HT1080 (cell line): ENCODE measurements at places on chromosomes 5 and 9.

DNA sequence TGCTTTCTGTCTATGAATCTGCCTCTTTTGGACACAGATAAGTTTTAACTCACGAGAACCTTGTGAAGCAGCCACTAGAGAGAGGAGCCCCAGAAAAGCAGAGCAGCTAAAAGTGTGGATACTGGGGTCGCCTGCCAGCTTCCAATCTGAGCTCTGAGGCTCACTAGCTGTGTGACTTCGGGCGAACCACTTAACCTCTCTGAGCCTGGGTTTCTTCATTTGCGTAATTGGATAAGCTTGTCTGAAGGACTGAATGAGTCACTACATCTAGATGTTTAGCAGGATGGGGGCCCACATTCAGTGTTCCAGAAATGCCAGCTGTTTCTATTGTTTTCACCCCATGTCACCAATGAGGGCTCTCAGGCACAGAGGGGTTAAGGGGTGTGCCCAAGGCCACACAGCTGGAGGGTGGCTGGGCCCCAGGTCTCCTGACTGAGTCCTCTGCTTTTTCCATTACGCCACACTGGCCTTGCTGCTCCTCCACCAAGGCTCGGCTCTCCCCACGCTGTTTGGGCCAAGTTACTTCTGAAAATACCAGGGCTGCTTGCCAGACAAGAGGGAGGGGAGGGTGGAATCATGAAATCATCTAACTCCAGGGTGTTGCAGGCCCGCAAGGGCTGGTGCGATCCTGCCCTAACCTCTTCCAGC lies 36.2 kb downstream of the SH3PXD2B start:
- DNase-seq, result peak; percentile 23

DNA sequence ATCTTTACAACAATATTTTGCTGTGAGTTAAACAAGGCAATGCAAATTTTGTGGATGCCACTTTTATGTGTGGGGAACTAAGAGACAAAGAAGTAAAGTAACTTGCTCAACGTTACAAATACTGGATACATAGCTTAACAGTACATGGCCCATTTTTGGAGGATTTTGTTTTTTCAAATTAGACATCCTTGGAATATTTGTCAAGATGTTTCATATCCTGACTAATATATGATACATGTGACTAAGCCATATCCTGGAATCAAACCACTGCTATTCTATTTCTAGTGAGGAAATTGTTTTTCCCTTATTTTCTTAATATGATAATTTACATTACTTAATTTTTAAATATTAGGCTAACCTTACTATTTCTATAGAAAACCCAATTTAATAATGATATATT lies 529.8 kb downstream of the DMRTA1 start:
- DNase-seq, result peak; percentile 58

DNA sequence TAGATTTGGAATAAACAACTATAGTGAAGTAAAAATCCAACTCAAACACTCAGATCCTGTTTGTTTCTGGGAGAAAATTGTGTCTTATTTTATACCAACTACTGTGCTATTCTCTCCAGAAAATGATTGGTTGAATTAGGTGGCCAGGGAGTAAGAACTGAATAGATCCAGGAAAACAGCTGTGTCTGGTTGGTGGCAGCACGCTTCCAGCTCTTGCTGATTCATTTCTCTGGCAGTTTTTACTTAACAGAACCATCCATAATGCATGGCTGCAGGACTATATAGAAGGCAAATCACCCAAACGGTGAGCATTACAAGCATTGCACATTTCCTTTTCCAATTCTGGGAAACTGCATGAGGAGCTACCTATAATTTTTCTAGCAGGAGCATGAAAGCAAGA lies 29.5 kb downstream of the DMAC1 start:
- peak; percentile 15 for DNase-seq

- DNase-seq, result no peak
Measured at GRCh38 chr9:93058355-93059010, at the start of gene SUSD3. TSS of gene SUSD3 (plus strand) at chr9:93058701. CDS start at chr9:93058743, 42 bp downstream.

DNA sequence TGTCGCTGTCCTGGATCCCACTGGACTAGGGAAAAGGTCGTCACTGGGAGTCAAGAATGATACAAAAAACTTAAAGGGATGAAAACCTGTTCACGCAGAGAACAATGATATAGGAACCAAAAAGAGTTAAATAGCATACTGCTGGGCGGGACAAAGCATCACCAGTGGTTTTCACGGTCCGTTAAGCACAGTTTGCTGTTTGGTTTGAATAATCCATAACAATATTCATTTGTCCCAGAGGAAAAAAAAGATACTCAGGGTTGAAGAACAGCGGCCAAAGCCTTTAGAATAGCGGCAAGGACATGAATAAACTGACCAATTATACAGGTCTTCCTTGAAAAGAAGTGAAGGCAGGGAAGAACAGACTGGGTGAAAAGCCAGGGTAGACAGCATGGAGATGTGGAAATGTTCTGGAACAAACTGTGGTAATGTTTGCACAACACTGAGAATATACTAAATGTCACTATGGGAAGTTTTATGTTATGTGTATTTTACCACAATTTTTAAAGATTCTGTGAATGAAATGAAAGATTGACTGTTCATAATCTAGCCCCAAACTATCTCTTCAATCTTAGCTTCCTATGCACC lies 60.8 kb downstream of the MTMR12 start:
- no peak for DNase-seq

DNA sequence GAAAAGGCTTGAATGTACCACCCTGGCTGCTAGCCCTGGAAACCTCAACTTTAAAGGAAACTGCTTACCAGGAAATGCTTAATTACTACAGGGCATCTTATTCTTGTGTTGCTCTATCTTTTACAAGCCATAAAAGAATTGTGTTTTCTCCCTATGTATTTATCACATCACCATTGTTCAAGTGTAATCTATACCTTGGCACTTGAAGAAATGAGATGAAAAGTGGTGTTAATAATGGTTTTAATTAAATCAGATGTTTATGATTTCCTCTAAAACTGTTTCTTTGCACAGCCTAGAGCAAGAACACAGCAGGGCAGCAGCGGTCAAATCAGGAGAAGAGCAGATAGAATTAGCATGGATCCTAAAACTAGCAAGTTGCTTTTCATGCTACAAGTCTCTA lies 131.8 kb upstream of the RGMB start:
- no peak for DNase-seq
